ENCODE measurements at places on chromosomes 12 and 14. TPM values are rescaled to one million over a fixed set of nuclear protein-coding genes. Genes with fewer than 3 reads are reported as not detected.

DNA sequence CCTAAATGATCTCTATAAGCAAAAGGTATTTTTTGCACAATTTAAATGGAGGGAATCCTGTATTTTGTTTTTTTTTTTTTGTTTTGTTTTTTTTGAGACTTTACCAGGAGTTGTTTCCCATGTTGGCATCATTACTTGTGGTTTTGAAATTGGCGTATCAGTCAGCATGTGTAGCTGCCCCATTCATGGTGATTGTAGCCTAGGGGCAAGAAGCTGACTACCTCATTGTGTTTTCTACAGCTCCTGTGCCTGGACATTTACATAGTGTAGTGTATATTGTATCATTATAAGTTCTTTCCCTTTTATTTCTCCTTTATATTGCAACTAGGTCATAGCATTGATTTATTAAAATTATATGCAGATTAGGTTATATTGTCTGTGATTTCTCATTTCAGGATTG is 24.5 kb downstream of the SAMD4A start:
- DNase-seq, result no peak

The SELPLG gene
- total RNA-seq, result 0.09 TPM

DNA sequence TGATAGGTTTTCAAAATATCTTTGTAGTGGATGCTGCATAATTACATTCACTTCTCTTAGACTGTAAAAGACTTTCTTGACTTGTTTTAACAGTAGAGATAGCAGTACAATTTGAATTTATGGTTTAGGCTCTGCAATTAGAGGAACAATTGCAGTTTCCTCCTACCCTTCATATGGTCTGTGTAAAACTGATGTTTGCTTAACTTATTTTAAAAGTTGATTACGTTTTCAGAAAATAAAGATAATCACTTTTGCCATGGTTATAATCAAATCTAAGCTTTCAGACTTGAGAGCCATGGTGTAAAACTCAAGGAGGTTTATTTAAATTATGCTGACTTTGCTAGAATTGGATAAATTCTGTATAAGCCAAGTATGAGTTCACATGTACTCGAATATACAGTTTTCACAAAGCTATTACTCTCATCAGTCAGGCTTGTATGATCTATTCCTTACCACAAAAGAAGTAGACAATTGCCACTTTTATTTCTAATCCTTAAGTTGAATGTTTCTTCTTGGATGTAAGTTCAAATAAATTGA is 2.5 kb upstream of the MAPK1IP1L start:
- DNase-seq, result no peak

The SLC38A1 gene
- 216 TPM for total RNA-seq

DNA sequence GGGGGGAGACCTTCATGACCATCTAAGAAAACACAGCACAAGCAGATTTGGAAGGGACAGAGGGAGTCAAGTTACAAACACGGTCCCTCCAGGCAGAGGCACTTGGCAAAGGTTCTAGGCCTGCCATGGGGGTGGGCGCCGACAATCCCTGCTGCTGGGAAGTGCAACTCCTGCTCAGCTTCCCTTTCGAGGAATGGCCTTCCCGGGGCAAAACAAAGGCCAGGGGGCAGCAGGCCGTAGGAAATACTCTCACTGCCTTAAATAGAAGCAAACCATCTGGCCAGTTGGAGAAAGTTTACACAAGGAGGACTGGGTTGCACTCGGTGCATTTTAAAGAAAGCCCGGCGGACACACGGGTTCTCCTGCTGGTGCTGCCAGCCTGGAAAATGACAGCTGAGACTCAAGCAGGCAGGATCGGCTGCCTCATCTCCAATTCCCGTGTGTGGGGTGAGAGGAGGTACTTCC is 65.8 kb downstream of the ITPK1 start:
- DNase-seq, result no peak

The RNASE13 gene
- not detected for total RNA-seq

DNA sequence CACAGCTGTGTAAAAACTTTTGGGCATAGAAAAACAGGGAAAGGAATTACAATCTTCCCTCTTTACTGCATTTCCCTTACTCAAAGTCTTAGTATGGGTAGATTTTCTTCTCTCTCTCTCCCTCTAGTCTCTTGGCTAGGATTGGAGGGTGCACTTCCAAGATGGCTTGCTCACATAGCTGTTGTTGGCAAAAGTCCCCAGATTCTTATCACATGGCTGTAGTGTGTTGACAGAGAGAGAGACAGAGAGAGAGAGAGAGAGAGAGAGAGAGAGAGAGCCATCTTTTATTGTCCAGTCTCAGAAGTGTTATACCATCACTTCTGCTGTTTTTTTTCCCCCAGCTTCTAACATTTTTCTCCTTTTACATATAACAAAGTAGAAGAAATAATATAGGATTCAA is 6.3 kb upstream of the OR4E2 start:
- DNase-seq, result no peak

The CBLN3 gene
- total RNA-seq, result 0.39 TPM

- no peak for DNase-seq
Observed at GRCh38 chr14:28944605-28945004, 178.0 kb downstream of the FOXG1 start.

The PHLDA1 gene
- 106 TPM for total RNA-seq

DNA sequence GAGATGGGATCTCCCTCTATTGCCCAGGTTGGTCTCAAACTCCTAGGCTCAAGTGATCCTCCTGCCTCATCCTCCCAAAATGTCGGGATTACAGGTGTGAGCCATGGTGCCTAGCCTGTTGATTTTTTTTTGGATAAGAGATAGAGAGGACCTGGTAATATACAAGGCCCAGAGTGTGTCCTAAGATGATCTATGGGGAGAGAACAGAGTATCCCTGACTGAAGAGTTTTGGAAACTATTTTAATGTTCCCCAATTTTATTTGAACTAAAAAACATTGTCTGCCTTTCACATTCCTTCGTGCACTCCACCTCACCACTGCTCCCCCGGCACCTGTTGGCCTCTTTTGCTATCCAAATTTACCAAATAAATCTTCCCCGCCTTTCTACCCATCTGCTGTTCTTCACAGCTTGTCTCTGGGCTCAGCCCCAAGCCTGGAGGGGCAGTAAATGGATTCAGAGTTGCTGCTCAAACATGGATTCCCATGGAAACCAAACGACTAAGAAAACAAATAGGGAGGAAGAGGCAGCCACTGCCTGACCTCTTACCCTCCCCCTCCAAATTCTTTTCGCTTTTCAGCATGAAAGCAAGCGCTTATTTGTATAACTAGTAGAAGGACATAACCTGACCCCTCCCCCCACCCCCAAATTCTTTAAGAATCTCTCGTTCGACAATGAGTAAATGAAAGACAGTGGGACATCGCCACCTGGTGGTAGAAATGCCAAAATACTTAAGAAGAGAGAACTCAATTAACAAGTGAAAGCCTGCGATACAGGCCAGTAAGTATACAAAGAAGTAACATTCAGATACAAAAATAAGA is 22.6 kb downstream of the OR10G3 start:
- DNase-seq, result peak; percentile 94

The NTN4 gene
- 0.13 TPM for total RNA-seq

DNA sequence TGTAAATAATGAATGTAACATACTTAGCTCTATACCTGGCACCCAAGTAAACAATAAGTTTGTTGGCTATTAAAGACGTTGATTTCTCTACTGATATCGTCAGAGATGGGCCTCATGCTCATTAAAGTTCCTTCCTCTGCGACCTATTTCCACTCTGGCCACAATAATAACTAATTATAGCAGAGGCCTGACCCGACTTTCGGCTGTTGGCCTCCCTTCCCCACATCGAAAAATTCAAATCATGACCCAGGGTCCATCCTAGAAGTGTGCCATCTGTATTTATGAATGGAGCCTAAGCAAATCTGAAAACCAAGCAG is 321 bp upstream of the USP30 start:
- no peak for DNase-seq

DNA sequence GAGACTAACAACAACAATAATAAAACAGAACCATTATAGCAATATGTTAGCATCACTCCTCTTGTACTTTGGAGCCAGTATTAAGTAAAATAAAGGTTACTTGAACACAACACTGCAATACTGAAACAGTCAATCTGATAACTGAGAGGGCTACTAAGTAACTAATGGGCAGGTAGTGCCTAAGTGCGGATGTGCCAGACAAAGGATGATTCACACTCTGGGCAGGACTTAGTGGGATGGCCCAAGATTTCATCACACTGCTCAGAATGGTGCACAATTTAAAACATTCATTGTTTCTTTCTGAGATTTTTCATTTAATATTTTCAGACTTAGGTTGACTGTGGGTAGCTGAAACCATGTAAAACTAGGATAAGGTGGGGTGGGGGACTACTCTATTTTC is 131.9 kb upstream of the CAND1 start:
- no peak for DNase-seq

GRCh38 chr14:86168371-86168770 is 638.4 kb downstream of the FLRT2 start:
- DNase-seq, result no peak

DNA sequence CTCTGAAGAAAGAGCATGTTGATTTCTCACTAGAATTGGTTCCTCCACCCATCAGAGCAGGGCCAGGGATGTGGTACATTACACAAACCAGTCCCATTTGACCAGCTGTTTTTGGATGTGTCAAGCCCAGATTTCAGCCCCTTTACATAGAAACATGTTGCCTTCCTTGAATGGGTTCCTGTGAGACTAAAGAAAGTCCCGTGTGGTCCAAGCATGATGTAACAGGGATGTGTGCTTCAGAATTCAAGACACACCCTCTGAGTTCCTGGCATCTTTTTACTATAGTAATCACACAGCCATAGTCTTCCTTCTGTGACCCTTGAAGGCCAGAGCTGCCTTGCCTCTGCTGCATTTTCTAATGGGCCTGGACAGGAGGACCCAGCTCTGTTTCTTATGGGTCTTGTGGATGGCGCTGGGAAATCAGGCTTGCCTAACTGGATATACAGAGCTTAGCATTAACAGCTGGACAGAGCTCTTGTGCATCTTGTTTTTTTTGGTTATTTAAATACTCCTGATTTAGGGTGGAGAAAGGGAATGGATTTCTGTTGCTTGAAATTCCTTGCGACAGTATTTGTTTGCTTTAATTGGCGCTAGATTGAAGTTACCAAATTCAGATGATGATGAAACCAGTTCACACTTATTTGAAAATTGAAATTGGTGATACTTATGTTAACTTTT is 341.0 kb downstream of the ZFP36L1 start:
- no peak for DNase-seq

Data from H9 (cell line).